ENCODE measurements at places on chromosomes 5 and 9.

DNA sequence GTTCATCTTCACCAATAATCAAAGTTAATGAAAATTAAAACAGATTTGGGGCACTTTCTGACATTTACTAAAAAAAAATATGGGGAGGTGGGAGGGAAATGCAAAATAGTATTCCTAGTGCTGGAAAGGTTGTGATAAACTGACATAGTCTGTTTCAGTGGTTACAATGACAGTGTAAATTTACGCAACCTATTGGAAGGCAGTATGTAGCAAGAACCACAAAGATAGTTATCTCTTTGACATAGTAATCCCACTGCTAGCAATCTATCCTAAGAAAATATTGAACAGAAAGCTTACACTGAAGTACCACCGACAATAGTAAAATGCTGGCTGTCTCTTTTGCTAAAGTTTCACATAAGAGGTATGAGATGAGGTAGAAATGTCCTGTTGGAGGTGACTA lies 15.1 kb upstream of the EPB41L4B start:
- no peak for DNase-seq

GRCh38 chr9:114449236-114449635 lies 56.0 kb downstream of the WHRN start:
- DNase-seq: no peak

DNA sequence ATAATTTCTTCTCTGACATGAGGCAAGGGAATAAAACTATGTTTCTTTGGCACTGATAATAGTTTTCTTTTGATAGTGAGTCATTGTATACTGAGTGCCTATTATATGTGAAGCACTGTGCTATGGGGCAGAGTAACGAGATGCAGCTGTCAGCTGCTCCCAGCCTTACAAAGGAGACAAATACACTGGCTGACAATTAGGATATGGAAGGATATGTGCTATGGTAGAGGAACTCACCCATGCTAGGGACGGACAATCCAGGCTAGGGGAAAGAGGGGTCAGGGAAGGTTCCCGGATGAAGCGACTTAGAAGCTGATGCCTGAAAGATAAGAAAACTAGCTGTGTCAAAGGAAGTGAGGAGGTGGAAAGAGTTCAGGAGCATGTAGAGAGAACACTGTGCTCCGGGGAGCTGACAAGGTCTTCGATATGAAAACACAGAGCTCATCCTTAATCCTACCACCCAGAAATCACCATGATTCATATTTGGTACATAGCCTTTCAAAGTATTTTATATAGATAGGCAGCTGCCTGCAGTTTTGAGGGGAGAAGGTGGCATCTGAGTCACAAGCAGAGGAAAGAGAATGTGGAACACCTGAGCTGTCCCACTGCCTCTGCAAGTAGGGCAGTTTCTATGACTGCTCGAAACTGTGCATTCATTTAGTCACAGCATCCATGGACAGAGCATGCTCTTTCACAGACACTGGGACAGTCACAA lies 12.1 kb downstream of the BSPRY start:
- peak; percentile 55 for DNase-seq

- DNase-seq: no peak
Observed at GRCh38 chr5:6730407-6730806, 17.2 kb downstream of the TENT4A start.

GRCh38 chr5:2715856-2716255 lies 35.6 kb downstream of the IRX2 start:
- no peak for DNase-seq

- DNase-seq: no peak
Observed at GRCh38 chr9:73799446-73799845, 647.8 kb downstream of the ANXA1 start.

GRCh38 chr5:52985306-52985705 lies 3.8 kb upstream of the ITGA2 start:
- no peak for DNase-seq

DNA sequence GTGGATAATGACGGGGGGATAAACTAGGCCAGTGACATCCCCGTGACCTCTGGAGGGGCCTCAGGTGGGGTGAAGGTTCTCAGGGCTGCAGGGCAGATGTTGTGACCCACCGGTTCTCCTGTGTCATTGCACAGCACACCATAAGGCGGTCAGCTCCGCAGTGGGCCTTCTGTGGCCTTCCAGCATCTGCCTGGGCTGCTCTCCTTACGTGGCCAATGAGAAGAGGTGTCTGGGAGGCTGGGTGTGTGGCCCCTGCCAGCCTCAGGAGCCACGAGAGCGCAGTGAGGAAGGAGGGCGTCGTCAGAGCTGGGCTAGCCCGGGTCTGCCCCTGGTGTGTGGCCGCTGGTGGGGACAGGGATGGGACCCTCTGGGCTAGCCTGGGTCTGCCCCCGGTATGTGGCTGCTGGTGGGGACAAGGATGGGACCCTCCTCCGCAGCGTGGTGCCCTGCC lies 48.7 kb downstream of the COL5A1 start:
- DNase-seq: no peak

DNA sequence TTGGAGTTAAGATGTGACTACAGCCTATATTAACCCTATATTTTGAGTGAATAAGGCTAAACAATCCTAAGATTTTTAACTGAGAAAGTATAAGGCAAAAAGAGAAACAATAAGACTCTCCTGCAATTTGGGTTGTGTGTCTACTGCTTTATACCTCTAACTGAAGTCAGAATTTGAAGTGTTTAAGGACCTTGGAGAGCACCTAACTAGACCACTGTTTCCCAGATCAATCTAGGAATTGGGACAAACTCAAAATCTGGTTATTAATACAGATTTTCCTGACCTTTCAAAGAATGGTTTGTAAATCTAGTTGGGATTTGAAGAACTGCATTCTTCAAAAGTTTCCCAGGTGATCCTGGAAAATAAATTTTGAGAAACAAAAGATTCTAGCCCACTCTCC lies 42.1 kb downstream of the GABRA1 start:
- no peak for DNase-seq

DNA sequence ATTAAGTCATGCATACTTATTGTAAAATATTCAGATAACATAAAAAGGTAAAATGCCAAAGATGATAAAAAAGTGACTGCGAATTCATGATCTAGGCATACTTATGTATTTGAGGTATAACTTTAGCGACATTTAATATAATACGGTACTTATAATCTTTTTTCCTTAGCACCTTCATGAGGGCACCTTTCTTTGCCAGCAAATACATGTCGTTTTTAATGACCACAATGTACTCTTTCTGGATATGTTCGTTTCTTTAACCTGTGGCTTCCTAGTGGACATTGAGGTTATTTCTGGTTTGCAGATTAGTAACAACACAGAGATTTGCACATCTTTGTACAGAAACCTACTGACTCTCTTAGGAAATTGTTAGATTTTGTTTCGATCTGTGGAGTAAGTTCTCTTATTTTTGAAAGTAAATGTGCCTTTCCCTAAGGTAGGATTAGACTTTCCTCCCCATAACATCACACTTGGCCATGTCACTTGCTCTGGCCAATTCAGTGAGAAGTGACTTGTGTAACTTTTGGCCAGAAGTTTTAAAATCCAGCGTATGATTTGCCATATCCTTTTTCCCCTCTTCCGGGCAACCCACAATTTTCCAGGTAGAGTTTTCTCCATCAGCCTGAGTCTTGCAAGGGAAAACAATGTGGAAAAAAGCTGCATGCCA lies 24.4 kb downstream of the ANKRD33B start:
- no peak for DNase-seq

- DNase-seq: peak; percentile 54
Observed at GRCh38 chr9:89497978-89498851, at the start of gene SEMA4D. TSS of gene SEMA4D (minus strand) at chr9:89498113. CDS start at chr9:89405456, 92,657 bp downstream.

DNA sequence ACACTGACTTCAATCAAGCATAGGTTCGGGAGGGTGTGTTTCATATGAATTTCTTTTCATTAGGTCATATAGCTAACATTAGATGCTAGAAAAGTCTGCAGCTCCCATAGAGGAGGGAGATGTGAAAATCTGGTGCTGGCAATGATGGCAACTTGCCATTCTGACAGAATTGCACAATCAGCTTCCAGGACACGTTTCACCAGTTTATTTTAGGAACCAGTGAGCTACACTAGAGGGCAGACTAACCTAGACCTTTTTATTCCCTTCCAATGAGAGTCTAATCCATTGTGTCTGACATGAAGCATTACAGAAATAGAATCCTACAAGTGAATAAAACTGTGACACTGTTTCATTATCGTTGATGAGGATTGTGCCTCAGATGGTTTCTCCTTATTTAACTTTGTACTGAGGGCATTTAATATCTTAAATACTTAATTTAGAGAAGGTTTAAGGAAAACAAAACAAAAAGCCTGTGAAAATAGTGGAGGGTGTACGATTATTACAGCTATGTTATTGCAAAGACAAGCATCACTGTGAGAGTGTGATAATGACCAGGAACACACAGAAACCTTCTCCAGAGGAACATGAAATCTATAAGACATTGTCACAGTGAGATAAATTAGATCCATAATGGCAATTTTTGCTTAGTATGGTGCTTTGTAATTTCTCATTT lies 363.3 kb upstream of the RPS23 start:
- DNase-seq: peak; percentile 87

- no peak for DNase-seq
Observed at GRCh38 chr5:161851691-161852299, 3.9 kb downstream of the GABRA1 start.

- DNase-seq: peak; percentile 99
Observed at GRCh38 chr5:54310433-54311175, at the start of gene ARL15. TSS of gene ARL15 (minus strand) at chr5:54310573.

GRCh38 chr5:64763948-64764503 lies 4.5 kb downstream of the SREK1IP1 start:
- no peak for DNase-seq

DNA sequence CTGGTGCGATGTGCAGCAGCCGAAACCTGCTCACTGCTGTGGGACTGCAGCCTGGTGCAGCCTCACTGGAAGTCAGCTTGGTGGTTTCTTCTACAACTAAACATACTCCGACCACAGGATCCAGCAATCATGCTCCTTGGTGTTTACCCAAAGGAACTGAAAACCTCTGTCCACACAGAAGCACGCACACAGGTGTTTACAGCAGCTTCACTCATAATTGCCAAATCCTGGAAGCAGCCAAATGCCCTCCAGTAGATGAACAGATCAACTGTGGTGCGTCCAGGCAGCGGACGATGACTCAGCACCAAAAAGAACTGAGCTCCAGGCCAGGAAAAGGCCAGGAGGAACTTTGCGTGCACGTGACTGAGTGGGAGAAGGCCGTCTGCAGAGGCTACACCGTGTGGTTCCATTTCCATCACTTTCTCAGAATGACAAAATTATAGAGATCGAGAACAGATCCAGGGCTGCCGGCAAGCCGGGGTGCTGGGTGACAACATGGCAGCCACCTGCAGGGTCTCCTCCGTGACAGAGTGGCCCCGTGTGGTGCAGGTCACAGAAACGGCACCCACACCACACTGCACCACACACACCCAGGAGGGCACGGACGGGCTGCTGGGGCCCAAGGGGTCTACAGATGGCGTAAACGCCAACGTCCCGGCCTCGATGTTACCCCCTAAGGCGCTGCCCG lies 23.1 kb upstream of the NSMF start:
- DNase-seq: no peak

GRCh38 chr5:34503379-34504253 lies 152.5 kb upstream of the RAI14 start:
- peak; percentile 22 for DNase-seq

DNA sequence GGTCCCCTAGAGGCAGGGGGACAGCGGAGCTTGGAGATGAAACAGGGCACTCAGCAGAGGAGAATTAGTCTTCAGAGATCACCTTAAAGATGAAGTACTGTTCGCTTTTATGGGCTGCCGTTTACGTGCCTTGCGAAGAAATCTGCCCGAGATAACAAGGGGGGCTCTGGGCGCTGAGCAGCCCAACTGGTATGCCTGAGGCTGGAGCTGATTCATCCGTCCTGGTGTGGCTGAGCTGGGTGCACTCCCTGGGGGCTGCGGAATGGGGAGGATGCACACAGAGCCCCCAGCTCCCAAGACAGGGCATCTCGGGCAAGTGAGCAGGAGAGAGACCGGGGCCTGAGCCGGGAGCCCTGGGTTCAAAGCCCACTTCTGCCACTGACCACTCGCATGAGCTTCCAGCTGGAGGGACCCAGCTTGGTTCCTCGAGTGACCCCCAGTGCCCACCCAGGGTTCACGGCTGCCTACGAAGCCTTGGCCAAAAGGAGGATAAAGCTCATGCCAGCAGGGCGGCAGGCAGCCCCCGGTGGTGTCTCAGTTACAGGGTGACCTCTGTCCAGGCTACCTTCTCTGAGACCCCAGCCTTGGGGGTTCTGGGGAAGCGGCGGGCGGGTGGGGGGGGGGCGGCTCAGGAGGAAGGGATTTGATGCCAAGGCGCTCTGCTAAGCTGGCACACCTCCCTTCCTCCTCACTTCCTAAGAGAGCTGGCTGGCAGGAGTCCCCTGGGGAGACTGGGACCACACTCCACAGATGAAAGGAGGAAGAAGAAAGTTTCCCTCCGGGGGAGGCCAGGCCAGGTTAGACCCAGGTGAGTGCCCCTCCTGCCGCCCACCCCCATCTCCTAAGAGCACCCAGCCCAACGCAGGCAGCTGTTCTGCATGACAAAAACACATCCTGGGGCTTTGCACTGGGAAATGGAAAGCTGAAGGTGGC lies 5.7 kb downstream of the FIBCD1 start:
- peak; percentile 78 for DNase-seq

DNA sequence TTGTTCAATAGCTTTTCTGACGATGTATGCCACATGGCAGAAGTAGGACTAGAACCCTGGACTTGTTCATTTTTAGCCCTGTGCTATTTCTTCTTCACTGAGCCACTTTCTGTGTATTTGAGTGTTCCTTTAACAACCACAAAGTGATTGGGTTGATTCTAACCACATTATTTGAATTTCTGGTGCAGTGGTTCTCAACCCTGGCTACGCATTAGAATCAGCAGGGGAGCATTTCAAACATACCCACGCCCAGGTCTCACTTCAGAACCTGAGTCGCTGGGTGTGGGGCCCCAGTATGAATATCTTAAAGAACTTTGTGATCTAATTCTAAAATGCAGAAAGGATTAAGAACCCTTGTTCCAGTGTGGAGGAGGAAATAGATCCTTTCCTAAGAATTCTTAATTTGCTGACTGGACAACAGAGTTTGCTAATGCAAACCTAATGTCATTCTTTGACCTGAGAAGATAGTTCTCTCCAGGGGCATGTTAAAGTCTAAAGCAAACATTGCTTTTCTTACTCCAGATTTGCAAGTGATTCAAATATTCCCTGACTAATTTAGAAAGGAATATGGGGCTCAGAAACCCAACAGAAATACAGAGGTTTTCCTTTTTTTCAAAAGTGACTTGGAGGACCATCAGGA lies 75.4 kb upstream of the GDNF start:
- DNase-seq: no peak

DNA sequence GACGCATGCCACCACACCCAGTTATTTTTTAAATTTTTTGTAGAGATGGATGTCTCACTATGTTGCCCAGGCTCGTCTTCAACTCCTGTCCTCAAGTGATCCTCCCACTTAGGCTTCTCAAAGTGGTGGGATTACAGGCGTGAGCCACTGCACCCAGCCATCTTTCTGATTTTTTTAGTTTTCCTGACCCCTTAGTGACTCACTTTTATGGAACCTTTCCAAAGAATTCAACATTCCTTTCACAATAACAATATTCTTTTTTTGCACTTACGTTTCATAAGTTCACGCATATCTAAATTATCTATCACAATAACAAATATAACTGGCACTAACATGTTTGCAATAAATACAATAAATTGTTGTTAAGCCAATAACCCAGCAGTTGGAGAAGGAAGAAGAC lies 8.5 kb downstream of the ELOVL7 start:
- no peak for DNase-seq

- no peak for DNase-seq
Observed at GRCh38 chr5:95931079-95931833, 30.4 kb downstream of the ELL2 start.
